ENCODE measurements at places on chromosomes 4 and X. TPM values are rescaled to one million over a fixed set of nuclear protein-coding genes. Genes with fewer than 3 reads are reported as not detected.

The CYSLTR1 gene
- not detected for total RNA-seq

The CXCL1 gene
- total RNA-seq = 0.20 TPM

The TMEM150C gene
- total RNA-seq = 2.7 TPM

The FAM47E gene
- 1.0 TPM for total RNA-seq

The DOK7 gene
- total RNA-seq = 0.26 TPM

The CACNA1F gene
- 0.94 TPM for total RNA-seq

GRCh38 chrX:118503260-118504041, 7.8 kb downstream of the DOCK11 start:
- no peak for DNase-seq

DNA sequence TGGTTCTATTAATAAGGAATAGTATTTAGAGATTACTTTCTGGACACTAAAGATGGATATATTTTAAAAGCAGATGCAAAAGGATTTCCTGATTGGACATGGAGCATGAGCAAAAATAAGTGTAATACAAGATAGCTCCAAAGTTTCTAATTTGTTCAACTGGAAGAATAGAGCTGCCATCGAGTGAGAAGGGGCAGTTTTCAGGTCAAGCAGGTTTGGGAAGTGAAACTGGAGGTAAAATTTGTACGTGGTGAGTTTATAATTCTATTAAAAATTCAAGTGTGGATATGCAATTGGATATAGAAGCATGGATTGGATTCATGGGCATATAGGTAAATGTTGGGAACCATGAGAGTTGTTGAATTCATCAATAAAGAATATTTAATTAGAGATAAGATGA, 31.8 kb downstream of the PRDM8 start:
- no peak for DNase-seq

DNA sequence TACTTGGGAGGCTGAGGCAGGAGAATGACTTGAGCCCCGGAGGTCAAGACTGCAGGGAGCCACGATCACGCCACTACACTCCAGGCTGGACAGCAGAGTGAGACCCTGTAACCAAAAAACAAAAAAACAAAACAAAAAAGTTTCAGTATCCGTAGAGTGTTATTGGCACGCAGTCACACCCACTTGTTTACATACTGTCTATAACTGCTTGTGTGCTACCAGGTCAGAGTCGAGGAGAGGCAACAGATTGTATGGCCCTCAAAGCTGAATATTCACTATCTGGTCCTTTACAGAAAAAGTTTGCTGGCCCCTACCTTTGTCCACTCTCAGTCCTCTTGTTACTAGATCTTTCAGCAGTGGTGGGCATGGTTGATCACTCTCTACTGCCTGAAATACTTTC, 8.2 kb upstream of the CD99L2 start:
- DNase-seq = no peak

- DNase-seq = no peak
Measured at GRCh38 chr4:112125416-112125815, 19.8 kb upstream of the FAM241A start.

- DNase-seq = no peak
Measured at GRCh38 chr4:8370106-8370787, 70.3 kb downstream of the ACOX3 start.

- no peak for DNase-seq
Measured at GRCh38 chr4:10949039-10949733, 264.6 kb upstream of the CLNK start.

GRCh38 chr4:20641976-20642375, 58.3 kb upstream of the PACRGL start:
- no peak for DNase-seq

DNA sequence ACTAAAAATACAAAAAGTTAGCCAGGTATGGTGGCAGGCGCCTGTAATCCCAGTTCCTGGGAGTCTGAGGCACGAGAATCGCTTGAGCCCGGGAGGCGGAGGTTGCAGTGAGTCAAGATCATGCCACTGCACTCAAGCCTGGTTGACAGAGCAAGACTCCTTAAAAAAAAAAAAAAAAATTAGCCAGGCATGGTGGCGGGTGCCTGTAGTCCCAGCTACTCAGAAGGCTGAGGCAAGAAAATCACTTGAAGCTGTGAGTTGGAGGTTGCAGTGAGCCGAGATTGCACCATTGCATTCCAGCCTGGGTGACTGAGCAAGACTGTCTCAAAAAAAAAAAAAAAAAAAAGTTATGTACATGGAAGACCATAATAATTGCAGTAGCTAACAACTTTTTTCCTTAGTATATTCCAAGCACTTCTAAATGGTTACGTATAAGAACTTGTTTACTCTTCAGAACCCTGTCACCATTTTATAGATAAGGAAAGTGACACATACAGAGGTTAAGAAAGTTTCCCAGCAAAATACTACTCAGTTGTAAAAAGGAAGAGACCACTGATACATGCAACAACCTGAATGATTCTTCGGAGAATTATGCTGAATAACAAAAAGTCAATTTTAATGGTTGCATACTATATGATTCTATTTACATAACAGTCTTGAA, 24.5 kb downstream of the RUFY3 start:
- no peak for DNase-seq

GRCh38 chr4:148141501-148141900, 300.7 kb downstream of the NR3C2 start:
- DNase-seq = no peak

DNA sequence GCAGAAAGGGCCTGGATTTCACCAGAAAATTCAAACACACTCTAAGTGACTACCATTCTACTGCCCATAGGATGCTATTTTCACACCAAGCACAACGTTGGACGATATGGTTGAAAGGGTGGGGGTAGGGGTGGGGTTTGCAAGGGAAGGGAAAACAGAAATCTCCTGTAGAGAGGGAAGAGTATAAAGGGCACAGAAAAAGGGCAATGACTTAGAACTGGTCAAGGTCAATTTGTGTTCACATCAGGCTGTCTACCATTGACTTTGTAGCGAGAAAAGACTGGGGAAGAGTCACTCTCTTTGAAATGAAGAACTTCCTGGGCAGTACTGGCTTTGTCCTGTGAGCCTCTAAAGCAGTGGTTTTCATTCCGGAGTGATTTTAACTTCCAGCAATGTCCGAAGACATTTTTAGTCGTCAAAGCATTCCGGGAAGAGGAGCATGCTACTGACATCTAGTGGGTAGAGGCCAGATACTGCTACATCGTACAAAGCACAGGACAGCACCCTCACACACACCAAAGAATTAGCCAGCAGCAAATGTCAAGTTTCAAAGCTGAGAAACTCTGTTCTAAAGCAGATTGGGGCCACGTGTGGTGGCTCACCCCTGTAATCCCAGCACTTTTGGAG, 48.4 kb upstream of the SLC7A3 start:
- DNase-seq = peak; percentile 50

DNA sequence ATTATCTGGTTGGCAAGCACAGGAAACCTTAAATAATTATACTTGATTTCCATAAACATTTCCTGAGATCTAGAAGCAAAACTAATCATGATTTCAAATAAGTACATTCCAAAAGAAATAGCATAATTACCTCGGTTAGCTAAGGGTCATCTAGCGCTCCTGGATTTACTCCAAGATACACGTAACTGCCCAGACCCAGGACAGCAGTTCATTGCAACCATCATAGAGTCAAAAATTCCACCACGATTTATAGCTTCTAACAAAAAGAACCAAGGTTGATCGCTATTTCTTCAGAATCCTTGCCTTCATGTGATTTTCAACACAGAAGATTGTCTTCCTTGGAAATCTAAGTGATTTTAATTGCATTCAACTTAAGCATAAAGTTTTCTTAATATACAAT, 1235.5 kb upstream of the TENM3 start:
- no peak for DNase-seq

DNA sequence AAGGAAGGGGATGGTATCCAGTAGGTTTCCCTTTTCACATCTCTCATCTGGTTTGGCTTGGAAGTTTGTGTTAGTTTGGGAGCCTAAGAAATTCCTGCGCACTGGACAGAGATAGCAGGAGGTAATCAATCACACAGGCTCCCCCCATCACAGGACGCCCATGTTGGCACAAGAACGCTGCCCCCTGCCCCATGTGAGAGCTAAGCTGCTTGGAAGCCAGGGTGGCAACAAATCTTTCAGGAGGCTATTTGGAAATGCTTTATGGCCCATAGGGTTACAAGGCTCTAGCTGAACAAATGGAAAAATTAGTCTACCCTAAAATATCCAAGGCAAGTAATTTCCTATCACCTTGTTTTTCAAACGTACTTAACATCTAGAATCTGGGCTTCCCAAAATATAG, 54.0 kb downstream of the SOD3 start:
- no peak for DNase-seq

DNA sequence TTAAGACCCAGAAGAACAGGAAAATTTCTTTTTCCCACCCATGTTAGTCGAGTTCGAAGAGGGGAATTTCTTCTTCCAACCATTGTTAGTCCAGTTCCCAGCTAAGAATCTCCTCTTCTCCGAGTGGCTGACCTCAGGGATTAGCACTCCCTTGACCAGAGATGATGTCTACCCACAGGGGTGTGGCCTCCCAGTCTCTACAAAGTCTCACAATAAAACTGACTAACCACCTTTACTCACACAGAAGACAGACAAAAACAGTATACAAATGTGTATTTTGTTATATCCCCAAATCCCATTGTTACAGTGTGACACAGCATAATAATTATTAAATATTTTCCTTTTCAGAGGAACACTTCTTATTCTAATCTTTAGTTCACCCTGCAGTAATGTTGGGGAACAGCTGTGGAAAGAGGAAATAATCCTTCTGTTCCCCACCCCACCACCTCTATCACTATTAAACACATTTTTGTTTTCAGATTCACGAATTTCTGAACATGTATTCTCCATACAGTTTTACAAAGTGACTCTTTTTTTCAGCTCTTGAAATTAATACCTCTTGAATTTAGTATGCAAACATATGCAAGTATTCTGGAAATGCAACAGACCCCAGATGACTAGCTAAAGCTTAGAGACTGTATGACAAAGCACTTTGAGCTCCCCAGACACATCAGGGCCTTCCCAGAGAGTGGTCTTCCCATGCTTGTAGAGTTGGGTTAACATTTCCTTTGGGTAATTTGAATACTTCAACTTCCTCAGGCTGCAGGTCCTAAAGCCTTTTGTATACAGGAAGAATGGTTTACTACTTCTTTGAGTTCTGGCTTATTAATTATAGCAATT, 62.5 kb upstream of the NFKB1 start:
- DNase-seq = no peak

DNA sequence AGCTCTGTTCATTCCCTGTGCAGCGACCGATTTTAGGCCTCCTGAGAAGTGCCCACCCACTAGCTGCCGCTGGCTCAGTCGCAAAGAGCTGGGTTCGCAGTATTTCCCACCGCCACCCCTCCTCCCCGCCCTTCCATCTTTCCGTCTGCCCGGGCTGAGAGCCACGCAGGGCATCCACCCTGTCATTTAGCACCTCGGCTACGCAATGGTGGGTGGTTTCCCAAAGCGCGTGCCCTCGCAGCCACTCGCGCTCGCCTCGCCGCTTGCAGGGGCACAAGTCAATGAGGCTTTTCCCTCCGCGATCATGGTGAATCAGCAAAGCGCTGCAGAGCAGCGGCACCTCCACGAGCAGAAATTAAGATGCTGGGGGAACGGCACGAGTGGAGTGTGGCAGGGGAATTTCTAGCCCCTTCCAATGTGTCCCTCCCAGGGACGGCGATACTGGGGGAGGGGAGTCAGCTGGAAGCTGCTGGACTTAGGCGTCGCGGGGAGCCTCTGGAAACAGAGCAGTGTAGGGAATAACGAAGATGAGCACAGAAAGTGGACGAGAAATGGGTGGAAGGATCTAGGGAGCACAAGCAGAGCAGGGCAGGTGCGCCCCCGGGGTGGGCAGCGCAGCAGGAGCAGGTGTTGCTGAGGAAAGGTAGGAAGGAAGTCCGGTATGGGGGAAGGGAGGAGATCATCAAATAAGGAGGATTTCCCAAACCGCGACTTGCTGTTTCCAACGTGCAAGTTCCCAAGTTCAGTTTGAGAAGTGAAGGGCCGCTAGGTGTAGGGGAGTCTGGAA, 2.4 kb upstream of the PTCHD1 start:
- peak; percentile 42 for DNase-seq

DNA sequence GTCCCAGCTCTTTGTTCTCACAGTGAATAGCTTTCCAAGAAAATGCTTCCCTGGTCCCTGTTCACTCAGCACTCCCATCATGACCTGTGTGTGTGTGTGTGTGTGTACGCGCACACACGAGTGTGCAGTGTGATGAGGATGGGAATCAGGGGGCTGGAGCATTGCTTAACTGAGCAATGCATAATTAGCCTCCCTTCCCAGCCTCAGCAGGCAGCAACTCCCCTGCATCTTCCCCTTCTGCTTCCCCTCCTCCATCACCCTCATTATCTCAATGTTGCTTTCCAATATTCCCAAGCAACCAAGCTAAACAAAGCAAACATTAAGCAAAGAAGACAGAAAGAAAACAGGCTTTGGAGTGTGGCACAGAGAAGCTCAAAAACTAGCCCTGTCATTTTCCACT, 137.0 kb downstream of the RBM47 start:
- no peak for DNase-seq

GRCh38 chr4:41670982-41671381, 77.5 kb downstream of the PHOX2B start:
- DNase-seq = no peak

GRCh38 chr4:103887191-103887590, 167.4 kb upstream of the TACR3 start:
- DNase-seq = no peak

DNA sequence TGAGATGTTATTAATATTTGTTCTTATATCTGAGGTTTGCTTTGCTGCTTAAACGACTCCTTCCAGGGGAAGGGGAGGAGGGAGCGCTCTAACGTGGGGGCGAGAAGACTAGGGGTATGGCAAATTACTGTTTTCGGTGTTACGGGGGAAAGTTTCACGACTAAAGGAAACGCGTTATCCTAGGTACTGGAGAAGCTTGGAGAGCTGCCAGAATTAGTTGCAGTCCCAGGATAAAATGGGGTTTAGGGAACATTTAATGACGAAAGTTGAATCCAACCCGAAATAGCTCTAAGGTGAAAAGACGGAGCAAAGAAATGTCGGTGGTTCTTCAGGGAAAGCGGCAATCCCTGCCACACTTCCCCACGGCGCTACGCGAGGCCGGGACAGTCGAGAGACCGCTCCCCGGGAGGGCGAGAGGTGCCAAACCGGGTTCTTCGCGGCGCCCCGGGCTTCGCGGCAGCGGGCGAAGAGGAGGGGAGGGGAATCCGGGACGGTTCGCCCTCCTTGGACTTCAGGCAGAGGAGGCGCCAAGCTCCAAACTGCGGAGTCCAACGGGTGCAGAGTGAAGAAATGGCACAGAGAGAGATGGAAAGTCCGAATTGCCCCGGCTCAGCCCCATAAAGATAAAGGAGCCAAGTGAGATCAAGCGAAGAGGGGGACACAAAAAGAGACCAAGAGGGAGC, 724 bp downstream of the THOC2 start:
- no peak for DNase-seq

DNA sequence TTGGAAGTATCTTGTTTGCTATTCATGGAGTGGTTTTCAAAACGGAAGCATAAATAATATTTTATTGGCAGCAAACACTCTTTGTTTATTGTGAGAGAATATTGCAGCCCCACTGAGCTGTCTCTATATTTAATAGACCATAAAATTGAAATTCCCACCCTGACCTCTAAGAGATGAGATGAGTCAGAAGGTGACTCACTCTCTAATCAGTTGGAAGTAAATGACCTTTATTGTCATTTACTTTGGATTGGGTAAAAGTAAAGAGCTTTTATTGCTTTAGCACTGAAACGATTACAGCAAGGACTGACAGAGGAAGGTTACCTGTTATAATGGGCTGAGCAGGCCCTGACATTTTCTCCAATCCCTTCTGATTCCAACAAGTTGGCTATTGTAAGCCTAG, 55.0 kb downstream of the SYTL5 start:
- no peak for DNase-seq

GRCh38 chr4:178811356-178811755, 1369.1 kb upstream of the AGA start:
- no peak for DNase-seq

- DNase-seq = no peak
Measured at GRCh38 chr4:119829326-119829725, 200.7 kb upstream of the PDE5A start.

- DNase-seq = peak; percentile 56
Measured at GRCh38 chrX:126820700-126821420, 1.3 kb downstream of the PRR32 start.
